ENCODE measurements at places on chromosomes 7 and 10.

- DNase-seq, result no peak
Measured at GRCh38 chr7:111264111-111264868, 173.4 kb downstream of the LRRN3 start.

DNA sequence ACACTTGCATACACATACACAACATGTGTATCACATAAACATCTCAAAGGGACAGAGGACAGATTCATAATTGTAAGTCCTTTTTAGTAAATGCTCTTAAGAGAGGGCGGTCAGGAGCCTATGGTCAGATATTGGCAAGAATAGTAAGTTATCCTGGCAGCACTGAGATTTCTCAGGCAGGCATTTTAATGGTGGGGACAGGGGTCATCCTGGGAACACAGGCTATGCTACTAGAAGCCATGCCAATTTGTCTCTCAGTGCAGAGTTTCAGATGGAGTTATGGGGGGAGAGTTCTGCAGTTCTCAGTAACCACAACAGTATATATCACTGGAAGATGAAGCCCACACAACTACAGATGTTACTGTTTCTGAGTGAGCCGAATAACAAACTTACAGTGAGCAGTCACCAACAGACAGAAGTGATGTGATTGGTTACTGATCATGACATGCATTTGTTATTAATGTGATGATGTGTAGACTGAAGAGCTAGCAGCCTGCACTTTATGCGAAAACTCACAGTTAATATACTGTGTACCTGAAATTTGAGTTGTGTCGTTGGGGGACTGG is 16.4 kb downstream of the ZNF487 start:
- DNase-seq, result no peak

- no peak for DNase-seq
Measured at GRCh38 chr7:93836116-93836515, 54.4 kb downstream of the TFPI2 start.

GRCh38 chr10:60310740-60311139 is 78.9 kb downstream of the ANK3 start:
- no peak for DNase-seq

- DNase-seq, result no peak
Measured at GRCh38 chr10:80458638-80459037, 4.5 kb downstream of the TSPAN14 start.

DNA sequence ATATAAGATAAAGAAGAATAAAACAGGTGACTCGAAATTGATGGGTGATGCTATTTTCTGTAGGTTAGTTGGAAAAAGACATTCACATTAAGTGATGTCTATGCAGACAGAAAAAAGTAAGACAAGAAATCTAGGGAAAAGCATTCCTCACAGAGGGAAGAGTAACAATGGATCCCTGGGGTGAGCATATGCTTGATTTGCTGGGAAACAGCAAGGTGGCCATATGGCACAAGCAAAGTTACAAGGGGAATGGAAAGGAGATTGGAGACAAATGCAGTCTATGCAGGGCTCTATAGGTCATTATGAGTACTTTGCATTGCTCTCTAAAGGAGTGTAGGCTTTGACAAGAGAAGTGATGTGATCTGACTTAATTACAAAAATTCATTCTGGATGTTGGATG is 90.9 kb upstream of the ZNF804B start:
- no peak for DNase-seq

- DNase-seq, result no peak
Measured at GRCh38 chr10:29386342-29386999, 97.6 kb downstream of the LYZL1 start.

- no peak for DNase-seq
Measured at GRCh38 chr10:11610826-11611247, 613 bp downstream of the USP6NL start.

- no peak for DNase-seq
Measured at GRCh38 chr7:123608991-123609882, 7.6 kb downstream of the ASB15 start.

DNA sequence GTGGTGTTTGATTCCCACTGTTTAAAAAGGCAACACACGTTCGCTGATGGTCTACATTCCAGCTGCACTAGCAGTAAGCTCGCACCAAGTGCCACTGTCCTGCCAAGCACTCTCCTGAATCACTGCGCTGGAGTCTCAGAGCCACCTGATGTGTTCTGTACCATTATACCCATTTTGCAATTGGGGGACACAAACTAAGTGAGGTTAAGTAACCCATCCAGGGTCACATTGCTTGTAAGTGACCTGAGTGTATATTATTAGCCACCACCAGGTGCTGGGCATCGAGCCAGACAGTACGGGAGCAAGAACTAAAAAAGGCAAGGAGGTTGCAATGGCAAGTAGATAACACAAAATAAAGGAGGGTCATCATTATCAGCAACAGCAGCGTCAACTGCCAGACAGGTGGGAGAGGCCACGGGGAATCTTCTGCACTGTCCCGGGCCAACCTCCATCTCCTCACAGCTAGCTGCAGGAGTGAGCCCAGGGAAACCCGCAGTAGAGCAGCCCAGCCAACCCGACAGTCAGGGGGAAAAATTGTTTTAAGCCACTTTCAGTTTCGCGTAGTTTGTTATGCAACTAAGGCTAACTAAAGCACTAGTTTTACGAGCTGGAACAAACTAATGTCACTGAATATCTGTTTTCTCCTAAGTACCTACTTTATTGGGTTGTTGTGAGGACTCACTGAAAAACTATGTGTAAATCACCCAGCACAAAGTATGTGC is 712 bp upstream of the CPVL start:
- DNase-seq, result no peak

GRCh38 chr7:134795231-134795630 is 15.8 kb downstream of the CALD1 start:
- DNase-seq, result no peak

DNA sequence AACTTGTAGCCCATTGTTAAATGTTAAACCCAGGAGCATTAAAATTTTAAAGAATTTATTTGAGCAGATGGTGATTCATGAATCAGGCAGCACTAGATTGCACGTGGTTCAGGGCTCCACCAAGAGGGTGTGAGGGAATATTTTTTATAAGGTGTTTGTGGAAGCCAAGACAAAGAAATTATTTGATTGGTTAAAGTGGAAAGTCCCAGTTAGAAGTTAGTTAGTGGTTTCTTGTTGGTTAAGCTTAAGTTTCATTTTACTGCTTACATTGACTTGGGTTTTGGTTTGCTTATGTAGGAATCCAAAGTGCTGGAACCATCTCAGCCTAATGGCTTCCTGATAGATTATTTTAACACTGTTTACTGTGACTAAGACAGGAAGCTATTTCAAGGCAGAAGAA is 906.2 kb downstream of the LRMDA start:
- DNase-seq, result peak; percentile 19

- no peak for DNase-seq
Measured at GRCh38 chr7:12570168-12570533, 369 bp upstream of the SCIN start.

DNA sequence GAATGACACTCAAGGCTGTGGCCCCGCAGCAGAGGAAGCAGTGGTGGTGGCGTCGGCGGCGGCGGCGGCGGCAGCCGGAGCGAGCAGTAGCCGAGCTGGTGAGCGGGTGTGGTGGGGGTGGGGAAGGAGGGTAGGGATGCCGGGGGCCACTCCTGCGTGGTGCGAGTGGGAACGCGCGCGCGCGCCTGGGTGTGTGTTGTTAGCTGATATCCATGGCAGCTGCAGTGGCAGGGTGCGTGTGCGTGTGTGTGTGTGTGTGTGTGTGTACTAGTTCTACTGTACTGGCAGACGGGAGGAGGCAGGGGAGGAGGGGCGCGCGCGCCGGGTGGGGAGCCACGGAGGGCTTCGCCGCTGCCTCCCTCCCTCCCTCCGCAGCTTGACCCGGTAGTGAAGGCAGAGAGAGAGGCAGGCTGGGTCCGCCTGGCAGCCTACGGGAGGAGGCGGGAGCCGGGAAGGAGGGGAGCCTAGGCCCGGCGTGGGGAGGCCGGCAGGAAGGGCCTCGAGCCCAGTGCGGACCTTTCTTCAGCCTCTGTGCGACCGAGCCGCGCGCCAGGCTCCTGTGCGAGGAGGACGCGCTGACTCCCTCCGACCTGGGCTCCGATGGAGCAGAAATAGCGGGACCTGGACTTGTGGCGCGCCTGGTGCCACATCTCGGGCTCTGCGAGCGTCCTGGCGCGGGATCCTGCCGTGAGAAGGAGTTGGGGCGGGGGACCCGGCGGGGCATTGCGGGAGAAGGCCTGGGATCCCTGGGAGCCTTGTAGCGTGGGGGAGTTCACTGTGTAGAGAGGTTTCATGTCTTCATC is at the start of gene MAGI2:
Gene MAGI2 (minus strand): TSS at position 110 of the 803 bp plus-strand sequence. CDS start 347 bp downstream, outside the sequence.
- DNase-seq, result no peak

DNA sequence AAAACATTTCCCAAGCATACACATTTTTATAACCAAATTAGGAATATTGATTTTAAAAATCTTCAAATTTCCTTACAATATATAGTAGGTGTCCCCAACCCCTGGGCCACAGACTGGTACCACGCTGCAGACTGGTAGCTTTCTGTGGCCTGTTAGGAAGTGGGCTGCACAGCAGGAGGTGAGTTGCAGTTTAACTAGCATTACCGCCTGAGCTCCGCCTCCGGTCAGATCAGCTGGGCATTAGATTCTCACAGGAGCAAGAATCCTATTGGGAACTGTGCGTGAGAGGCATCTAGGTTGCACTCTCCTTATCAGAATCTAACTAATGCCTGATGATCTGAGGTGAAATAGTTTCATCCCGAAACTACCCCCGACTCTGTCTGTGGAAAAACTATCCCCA is 62.1 kb downstream of the ZWINT start:
- no peak for DNase-seq

- DNase-seq, result no peak
Measured at GRCh38 chr7:7737674-7738073, 19.3 kb upstream of the RPA3 start.

- no peak for DNase-seq
Measured at GRCh38 chr10:1738950-1739349, 1.6 kb upstream of the ADARB2 start.

Data from HS-5 (cell line).